ENCODE measurements at places on chromosomes 5 and 9.
A peak's percentile ranks its signal among the peaks of the same experiment; 100 is the strongest.

DNA sequence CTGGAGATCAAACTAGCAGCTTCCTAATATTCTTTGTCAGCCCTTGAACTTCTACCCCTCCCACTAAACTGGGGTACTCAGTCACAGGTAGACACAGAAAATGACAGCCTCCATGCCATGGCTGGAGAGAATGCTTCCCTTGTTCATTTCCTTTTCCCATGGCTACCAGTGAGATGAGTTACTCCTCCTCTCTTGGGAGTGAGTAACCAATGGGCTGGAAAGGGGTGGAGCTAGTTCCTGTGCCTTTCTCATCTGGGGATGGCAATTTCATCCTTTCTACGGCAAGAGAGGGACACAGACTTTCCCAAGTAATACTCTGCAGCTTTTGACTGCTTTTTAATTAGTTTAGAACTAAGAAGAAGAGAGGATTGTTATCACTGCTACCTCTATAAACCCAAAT, 1045.6 kb upstream of the WWC1 start:
- peaks cover 42% of the 10 kb centered on the region for H3K4me1 ChIP-seq
- no peaks in the 10 kb centered on the region for H3K27me3 ChIP-seq
- no peak overlapping the region for H3K4me3 ChIP-seq
- no peak overlapping the region for H3K27ac ChIP-seq

DNA sequence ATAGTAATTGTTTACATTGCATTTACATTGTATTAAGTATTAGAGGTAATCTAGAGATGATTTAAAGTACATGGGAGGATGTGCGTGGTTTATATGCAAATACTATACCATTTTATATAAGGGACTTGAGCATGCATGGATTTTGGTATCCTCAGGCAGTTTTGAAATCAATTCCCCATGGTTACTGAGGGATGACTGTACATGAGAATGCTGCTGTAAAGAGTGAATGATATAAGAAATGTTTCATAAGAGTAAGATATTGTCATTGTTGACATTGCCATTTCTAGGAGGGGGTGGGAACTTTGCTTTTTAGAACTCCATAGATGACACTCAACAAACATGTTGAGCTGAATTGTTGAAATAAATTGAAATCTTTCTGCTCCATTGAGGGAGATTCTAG, 185.0 kb downstream of the SEMA6A start:
- H3K4me3 ChIP-seq: no peak overlapping the region
- DNase-seq: no peak
- H3K36me3 ChIP-seq: no peaks in the 10 kb centered on the region
- H3K4me1 ChIP-seq: peaks cover 5% of the 10 kb centered on the region

DNA sequence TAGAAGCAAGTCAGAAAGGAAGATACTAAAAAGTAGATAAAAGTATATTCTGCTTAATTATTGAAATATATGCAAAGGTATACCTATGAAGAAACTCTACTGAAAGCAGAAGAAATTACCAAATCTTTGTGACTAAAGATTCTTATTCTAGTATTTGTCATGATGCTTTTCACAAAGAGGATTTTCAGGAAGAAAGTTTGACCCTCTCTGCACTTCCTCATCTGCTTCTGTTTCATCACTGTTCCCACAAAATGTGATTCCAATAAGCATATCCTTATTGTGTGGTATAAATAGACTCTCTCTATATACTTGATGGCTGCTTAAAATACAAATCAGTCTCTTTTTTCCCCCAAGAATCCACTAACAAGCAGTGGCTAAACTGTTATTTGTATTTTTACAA, 2139.6 kb upstream of the ACO1 start:
- no peak for DNase-seq
- H3K4me1 ChIP-seq: peaks cover 6% of the 10 kb centered on the region
- no peaks in the 10 kb centered on the region for H3K36me3 ChIP-seq
- no peak overlapping the region for H3K4me3 ChIP-seq
- H3K27me3 ChIP-seq: no peaks in the 10 kb centered on the region

GRCh38 chr5:141641634-141642267, 5.0 kb downstream of the RELL2 start:
- DNase-seq: no peak
- peaks cover 2% of the 10 kb centered on the region for H3K27me3 ChIP-seq
- H3K36me3 ChIP-seq: no peaks in the 10 kb centered on the region
- peak overlapping the region; percentile 25 for H3K4me3 ChIP-seq

- H3K27ac ChIP-seq: no peak overlapping the region
- H3K27me3 ChIP-seq: peaks cover 32% of the 10 kb centered on the region
- no peak overlapping the region for H3K4me3 ChIP-seq
These were observed 168.1 kb downstream of the PAX5 start for GRCh38 chr9:36865731-36866635.

DNA sequence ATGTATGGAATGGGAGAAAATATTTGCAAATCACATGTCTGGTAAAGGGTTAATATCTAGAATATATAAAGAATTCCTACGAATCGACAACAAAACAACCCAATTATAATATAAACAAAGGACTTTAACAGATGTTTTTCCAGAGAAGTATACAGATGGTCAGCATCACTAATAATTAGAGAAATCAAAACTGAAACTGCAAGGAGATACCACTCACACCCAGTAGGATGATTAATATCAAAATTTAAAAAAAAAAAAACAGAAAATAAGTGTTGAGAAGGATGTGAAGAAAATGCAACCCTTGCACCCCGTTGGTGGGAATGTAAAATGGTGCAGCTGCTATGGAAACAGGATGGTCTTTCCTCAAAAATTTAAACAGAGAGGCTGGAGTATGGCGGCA, 34.6 kb upstream of the F2R start:
- DNase-seq: no peak
- H3K27ac ChIP-seq: no peak overlapping the region
- no peak overlapping the region for H3K4me3 ChIP-seq
- no peaks in the 10 kb centered on the region for H3K36me3 ChIP-seq
- no peaks in the 10 kb centered on the region for H3K27me3 ChIP-seq

DNA sequence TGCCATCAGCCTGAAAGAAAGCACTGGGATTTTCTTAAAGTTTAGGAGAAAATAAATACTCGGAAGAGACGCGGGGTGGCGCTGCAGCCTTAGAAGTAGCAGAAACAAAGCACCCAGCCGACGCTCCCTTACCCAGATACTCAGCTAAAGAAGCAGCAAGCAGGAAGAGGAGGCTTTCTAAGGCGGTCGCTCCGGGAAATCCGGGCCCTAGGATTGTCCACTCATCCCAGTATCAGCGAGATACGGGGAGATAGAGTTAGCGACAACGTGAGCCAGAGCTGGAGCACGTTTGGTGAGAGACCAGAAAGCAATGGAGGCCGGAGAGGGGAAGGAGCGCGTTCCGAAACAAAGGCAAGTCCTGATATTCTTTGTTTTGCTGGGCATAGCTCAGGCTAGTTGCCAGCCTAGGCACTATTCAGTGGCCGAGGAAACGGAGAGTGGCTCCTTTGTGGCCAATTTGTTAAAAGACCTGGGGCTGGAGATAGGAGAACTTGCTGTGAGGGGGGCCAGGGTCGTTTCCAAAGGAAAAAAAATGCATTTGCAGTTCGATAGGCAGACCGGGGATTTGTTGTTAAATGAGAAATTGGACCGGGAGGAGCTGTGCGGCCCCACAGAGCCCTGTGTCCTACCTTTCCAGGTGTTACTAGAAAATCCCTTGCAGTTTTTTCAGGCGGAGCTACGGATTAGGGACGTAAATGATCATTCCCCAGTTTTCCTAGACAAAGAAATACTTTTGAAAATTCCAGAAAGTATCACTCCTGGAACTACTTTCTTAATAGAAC, at the start of gene PCDHB2:
Gene PCDHB2, plus strand, starts transcription at position 135 of the 782 bp plus-strand sequence. Its CDS starts 176 bp downstream, at position 311.
- H3K27me3 ChIP-seq: peaks cover 3% of the 10 kb centered on the region
- DNase-seq: peak; percentile 69
- H3K27ac ChIP-seq: peak within 1 kb of the TSS; percentile 99
- peaks cover 46% of the 10 kb centered on the region for H3K36me3 ChIP-seq
- peak within 1 kb of the TSS; percentile 93 for H3K4me3 ChIP-seq

DNA sequence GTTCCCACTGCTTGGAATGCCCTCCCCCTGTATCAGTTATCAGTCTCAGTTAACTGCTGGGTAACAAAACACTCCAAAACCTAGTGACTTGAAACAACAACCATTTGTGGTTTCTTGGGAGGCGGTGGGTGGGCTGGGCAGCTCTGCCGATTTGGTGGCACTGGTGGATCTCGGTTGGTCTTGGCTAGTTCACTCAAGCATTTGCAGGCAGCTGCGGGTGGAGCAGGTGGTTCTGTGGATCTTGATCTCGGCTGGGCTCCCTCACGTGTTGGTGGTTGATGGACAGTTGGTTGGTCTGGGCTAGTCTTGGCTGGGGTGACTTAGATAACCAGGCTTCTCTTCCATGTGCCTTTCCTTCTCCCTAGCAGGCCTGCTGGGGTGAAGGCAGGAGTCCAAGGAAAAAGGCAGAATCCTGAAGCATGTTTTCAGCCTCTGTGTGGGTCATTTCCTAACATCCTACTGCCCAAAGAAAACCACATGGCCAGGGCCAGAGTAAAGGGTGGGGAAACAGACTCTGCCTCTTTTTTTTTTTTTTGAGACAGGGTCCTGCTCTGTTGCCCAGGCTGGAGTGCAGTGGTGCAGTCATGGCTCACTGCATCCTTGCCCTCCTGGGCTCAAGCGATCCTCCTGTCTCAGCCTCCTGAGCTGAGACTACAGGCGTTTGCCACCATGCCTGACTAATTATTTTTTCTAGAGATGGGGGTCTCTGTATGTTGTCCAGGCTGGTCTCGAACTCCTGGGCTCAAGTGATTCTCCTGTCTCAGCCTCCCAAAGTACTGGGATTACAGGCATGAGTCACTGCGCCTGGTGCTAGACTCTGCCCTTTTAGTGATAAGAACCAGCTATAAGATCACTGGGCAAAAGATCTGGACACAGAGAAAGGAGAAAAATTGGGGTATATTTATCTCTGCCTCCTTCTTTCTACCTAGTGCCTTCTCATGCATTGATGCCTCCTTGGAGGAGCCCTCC, 183.7 kb downstream of the RGS3 start:
- no peak overlapping the region for H3K4me3 ChIP-seq
- H3K27me3 ChIP-seq: no peaks in the 10 kb centered on the region
- H3K36me3 ChIP-seq: no peaks in the 10 kb centered on the region
- H3K27ac ChIP-seq: peak overlapping the region; percentile 22
- peaks cover 17% of the 10 kb centered on the region for H3K4me1 ChIP-seq

GRCh38 chr5:78458843-78459242, 98.4 kb downstream of the SCAMP1 start:
- DNase-seq: no peak
- no peak overlapping the region for H3K4me3 ChIP-seq
- peaks cover 8% of the 10 kb centered on the region for H3K4me1 ChIP-seq
- H3K27me3 ChIP-seq: no peaks in the 10 kb centered on the region
- H3K27ac ChIP-seq: no peak overlapping the region

GRCh38 chr5:72214168-72214567, 105.9 kb downstream of the MRPS27 start:
- H3K27me3 ChIP-seq: no peaks in the 10 kb centered on the region
- H3K27ac ChIP-seq: no peak overlapping the region
- DNase-seq: no peak
- no peak overlapping the region for H3K4me3 ChIP-seq
- H3K4me1 ChIP-seq: peaks cover 3% of the 10 kb centered on the region
- H3K36me3 ChIP-seq: peaks cover 21% of the 10 kb centered on the region

DNA sequence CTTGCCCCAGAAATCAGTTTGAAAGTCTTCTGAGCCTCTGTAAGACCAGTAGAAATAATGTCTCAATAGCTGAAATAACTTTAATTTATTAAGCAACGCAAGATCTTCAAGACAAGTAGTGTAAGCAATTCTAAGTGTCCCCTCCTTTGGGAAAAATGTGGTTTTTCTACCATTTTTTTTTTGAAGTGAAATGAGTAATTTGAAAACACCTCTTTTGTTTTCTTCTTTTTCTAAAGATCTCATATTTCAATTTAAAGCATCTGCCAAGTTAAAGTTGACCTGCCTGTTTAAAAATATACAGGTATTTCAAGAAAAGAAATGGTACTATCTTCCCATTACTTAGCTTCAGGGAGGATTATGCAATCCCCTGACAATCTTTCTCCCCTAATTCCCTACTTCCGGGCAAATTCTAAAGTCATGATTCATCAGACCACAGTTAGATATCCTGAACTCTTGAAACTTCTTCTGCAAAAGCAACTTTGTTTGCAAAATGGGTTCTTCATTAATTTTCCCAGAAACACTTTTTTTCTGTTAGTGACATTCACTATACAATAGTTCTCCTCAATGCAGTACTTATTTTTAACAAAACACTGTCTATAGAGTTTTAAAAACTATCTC, 7.8 kb upstream of the ANXA1 start:
- no peak for DNase-seq
- peaks cover 19% of the 10 kb centered on the region for H3K4me1 ChIP-seq

GRCh38 chr9:94084314-94084713, at the start of gene PTPDC1:
Gene PTPDC1, plus strand, starts transcription at chr9:94084464. Its CDS starts 67 bp downstream, at chr9:94084531.
- H3K4me3 ChIP-seq: peak within 1 kb of the TSS; percentile 75
- peaks cover 5% of the 10 kb centered on the region for H3K36me3 ChIP-seq
- H3K27ac ChIP-seq: peak within 1 kb of the TSS; percentile 76
- H3K27me3 ChIP-seq: no peaks in the 10 kb centered on the region

- DNase-seq: no peak
- peaks cover 22% of the 10 kb centered on the region for H3K4me1 ChIP-seq
- H3K27ac ChIP-seq: peak overlapping the region; percentile 95
These were observed 111.1 kb downstream of the PAM start for GRCh38 chr5:102866237-102866600.

- no peaks in the 10 kb centered on the region for H3K4me1 ChIP-seq
- no peak for DNase-seq
- H3K27me3 ChIP-seq: no peaks in the 10 kb centered on the region
- no peak overlapping the region for H3K27ac ChIP-seq
- H3K4me3 ChIP-seq: no peak overlapping the region
These were observed 395.9 kb downstream of the PSAT1 start for GRCh38 chr9:78692871-78693270.

- no peak overlapping the region for H3K4me3 ChIP-seq
- DNase-seq: no peak
- no peaks in the 10 kb centered on the region for H3K36me3 ChIP-seq
These were observed 258.1 kb downstream of the SYK start for GRCh38 chr9:91059713-91060112.

- no peak overlapping the region for H3K4me3 ChIP-seq
- no peaks in the 10 kb centered on the region for H3K4me1 ChIP-seq
- peaks cover under 1% of the 10 kb centered on the region for H3K27me3 ChIP-seq
- no peaks in the 10 kb centered on the region for H3K36me3 ChIP-seq
- no peak overlapping the region for H3K27ac ChIP-seq
- DNase-seq: no peak
These were observed 377.8 kb downstream of the IRX2 start for GRCh38 chr5:2373631-2374030.

GRCh38 chr9:14327036-14327435, 13.1 kb upstream of the NFIB start:
- peaks cover 25% of the 10 kb centered on the region for H3K27me3 ChIP-seq
- peaks cover 9% of the 10 kb centered on the region for H3K4me1 ChIP-seq
- H3K27ac ChIP-seq: no peak overlapping the region
- H3K4me3 ChIP-seq: no peak overlapping the region

- H3K36me3 ChIP-seq: no peaks in the 10 kb centered on the region
- H3K27me3 ChIP-seq: peaks cover 7% of the 10 kb centered on the region
- H3K4me3 ChIP-seq: no peak overlapping the region
- peaks cover 20% of the 10 kb centered on the region for H3K4me1 ChIP-seq
- no peak for DNase-seq
These were observed 76.6 kb upstream of the ASTN2 start for GRCh38 chr9:117491491-117491890.

- no peak overlapping the region for H3K27ac ChIP-seq
- H3K4me1 ChIP-seq: peaks cover 29% of the 10 kb centered on the region
These were observed 397.8 kb downstream of the GADD45G start for GRCh38 chr9:90002397-90003271.

Measured in neural crest cell (in vitro differentiated cells).